ENCODE measurements at places on chromosomes 6 and 20.
A peak's percentile ranks its signal among the peaks of the same experiment; 100 is the strongest.

DNA sequence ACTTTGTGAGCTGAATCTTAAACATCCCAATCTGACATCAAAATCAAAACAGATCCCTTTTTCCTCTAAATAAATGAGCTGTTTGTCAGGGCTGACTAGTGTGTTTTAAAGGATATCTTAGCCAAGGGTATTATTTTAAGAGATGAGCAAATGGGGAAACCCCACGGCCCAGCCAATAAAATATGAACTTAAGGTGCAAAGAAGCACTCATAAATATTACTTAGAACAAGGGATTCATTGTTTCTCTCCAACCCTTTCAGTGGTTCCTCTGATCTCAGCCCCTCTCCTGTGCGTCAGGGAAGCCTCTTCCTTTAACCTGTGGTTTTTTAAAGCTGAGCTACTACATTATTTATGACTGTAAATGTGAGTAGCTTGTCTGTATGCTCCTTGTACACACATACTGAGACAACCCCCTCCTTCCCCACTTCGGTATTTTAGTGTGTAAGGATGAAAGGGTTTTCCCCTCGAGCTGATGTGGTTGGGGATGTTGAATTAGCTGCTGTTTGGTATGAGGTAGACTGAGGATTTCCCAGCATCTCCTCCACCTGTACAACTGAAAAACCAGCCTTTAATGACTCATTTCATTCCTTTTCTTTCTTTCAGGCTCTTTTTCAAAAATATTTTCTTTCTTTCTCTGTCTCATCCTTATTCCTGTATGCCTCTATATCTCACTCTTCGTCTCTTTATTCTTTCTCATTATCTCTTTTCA, 6.5 kb downstream of the BMP5 start:
- no peak for DNase-seq

- no peak for DNase-seq
Observed at GRCh38 chr6:31270788-31271640, 878 bp downstream of the HLA-C start.

DNA sequence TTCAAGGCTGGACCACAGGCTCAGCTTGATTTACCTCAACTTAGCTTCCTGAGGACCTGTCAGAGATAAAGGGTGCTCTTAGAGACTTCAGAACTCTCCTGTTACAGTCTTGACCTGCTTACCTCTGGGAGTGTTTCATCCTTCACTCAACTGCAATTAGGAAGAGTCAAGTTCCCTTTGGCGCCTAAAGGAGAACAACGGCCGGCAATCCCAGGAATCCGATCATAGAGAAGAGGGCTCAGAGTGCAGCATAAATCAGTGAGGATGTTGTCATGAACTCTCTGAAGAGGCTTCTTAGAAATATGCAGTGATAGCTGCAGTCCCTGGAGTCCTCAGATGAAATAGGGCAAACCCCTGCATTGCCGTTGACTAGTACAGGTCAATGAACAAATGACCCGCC, 36.4 kb downstream of the LYRM2 start:
- DNase-seq = no peak

DNA sequence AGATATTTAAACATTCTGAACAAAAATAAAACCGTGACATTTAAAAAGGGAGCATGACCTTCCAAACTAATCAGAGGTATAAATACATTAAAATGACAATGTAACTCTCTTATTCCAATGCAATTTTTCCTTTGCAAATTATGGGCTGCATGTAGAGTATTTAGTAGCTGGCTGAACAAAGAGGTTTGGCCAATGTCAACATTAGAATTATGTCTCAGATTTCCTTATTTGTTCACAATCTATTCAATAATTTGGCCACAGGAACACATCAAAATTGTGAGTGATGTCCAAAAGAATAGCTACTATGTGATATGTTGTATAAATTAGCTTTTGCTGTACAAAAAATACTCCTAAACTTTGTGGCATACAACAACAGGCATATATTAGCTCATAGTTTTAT, 580.0 kb upstream of the MARCKS start:
- DNase-seq = no peak

DNA sequence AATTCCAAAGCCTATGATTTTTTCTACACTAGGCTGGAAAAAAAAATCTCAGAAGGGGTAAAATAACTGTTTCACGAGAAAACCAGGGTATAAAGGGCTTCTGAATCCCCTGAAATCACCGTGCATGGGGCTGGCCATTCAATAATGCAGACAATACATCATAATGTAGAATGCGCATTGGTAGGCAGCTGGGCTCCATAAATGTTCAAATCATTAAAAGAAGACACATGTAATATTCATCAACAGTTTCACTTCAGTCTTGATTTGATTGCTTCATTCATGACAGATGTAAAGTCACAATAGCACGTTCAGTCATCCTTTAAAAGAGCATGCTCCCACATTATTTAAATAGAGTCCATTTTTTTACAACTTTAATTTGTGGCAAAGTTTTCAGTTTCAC, 20.5 kb downstream of the PTCHD4 start:
- DNase-seq = no peak

GRCh38 chr20:58611236-58612030, 39.6 kb upstream of the STX16 start:
- DNase-seq = no peak

DNA sequence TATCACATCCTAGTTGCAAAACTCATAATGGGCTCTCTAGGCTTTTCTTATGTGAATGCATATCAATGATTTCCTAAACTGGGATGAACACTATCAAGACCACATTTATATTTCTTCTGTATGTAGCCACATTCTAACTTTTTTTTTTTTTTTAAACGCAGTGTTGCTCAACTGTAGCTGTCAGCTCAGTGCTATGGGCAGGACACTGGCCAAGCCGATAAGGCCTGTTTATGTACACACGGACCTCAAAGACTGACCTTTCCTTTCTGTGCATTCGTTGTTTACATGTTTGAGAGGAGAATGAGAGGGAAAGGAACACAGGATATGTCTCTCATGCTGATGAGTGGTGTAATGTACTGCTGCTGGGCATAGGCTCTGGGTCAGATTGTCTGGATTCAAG, 75.1 kb upstream of the B3GAT2 start:
- DNase-seq = no peak

- DNase-seq = no peak
Observed at GRCh38 chr6:35415065-35415891, 36.9 kb upstream of the FANCE start.

DNA sequence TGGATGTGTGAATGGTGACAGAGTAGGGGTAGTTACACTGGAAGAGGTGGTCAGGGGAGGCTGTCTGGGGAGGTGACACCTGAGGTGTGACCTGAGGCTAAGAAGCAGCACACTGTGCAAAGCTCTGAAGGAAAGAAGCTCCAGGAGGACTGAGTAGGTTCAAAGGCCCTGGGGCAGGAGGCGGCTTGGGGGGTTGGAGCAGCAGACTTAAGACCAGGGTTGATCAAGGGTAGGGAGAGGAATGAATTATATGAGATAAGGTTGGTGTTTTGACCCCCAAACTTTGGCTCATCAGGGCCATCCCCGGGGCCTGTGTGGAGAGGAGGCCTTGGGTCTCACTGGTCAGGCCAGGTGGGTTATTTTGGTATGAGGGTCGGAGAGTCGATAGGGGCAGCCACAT, 166.1 kb downstream of the GRM4 start:
- no peak for DNase-seq

DNA sequence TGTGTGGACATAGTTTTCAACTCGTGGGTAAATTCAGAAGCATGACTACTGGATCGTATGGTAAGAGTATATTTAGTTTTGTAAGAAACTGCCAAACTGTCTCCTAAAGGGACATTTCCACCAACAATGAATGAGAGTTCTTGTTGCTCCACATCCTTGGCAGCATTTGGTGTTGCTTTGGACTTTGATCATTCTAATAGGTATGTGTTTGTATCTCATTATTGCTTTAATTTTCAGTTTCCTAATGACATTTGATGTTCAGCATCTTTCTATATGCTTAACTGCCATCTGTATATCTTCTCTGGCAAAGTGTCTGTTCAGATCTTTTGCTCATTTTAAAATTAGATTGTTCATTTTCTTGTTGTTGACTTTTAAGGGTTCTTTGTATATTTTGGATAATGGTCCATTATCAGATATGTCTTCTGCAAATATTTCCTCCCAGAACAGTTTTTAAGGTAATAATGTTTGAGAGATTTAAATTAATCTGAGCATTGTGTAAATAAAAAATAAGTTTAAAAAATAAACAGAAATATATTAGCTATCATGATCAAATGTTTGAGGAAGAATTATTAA, 138.7 kb downstream of the CCDC170 start:
- no peak for DNase-seq

GRCh38 chr6:108562503-108562993, 1.8 kb downstream of the FOXO3 start:
- peak; percentile 97 for DNase-seq

- no peak for DNase-seq
Observed at GRCh38 chr20:38190936-38191371, 25.9 kb upstream of the TGM2 start.

DNA sequence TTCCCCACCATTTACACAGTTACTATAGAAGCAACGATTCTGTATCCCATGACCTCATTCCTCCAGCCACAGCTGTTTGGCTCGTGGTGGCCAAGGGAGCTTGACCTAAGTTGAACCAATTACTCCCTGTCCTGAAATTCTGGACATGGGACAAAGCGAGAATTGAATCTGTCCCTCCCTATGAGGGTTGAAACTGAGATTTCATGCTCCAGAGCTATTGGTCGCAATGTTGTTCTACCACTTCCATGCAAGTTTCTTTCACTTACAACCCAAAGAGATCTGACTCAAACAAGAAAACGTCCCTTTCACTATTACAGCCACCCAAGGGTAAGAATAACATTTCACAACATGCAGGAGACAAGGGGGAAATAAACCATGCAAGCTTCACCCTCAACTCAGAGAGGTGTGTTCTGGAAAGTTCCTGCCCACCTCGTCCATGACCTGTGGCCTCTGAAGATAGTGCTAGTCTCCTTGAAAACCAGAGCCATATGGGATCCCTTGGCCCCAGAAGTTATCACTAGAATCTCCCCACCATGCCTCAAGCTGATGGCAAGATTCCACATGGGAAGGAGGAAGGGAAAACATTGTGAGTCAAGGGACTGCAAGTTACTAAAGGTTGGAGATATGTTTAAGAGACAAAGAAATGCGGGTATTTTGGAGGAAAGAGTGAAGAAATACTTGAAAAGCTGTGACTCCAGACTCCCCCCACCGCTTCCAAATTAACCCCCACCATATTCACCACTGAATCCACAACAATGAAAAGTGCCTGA, 74.5 kb upstream of the SRSF6 start:
- no peak for DNase-seq

DNA sequence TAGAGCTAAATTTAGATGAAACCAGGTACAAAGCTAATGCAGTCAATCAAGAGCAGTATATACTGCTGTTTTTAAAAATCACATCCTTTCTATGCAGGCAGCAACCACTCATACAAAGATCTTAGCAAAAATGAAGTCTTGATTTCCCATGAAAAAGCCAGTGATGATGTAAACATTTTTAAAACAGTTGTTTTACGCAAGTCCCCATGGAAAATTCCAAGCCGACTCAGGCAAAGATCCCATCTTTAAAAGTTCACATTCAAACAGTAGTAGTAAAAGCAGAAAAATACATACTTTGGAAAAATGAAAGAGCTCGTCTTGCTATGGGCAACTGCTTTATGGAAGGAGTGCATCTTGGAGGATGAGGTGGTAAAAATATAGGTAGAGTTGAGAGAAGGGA, 84.0 kb downstream of the RCAN2 start:
- DNase-seq = no peak

All from GF-D8 (cell line).